Stimulated activated CD8-positive, alpha-beta memory T cell treated with anti-CD3 and anti-CD28 coated beads, Interleukin-4, amount 100 ng/mL, for 1 hour (primary cell): ENCODE measurements at places on chromosomes 13 and 19.

GRCh38 chr13:43652760-43653159, 134.0 kb downstream of the ENOX1 start:
- no peak for DNase-seq

- no peak for DNase-seq
Measured at GRCh38 chr13:48234566-48235340, 1.7 kb downstream of the ITM2B start.

DNA sequence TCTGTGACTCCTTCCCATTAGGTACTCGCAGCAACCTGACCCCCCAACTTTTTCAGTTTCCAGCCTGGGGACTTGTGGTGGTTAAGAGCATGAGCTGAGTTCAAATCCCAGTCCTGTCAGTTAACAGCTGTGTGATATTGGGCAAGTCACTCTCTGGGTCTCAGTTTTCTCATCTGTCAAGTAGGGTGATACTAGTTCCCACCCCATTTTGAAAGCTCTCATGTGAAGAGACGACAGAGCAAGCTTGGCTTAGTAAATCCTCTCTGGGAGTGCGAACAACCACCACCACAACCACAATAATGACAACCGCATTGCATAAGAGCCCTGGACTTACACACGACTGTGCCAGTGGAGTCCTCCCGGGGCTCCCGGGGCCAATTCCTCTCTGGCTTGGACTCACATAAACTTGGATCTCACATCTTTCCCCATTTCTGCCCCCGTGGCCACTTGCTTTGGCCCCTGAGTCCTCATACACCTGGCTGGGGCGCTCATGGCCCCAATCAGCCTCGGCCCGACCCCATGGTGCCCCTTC, 454 bp downstream of the BLVRB start:
- no peak for DNase-seq

DNA sequence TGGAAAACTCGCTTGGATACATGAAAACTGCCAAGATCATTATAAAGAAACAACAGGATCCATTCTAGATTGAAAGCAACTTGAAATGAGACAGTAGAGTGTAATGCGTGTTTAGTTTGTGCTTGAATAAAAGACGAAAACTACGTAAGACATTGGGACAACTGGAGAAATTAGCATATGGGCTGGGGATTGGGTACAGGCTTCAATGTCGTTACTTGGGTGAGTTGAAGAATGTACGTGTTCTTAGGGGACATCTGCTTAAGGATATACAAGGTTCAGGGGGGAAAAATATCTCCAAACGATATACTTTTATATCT, 471 bp upstream of the ERVK3-1 start:
- DNase-seq = no peak

DNA sequence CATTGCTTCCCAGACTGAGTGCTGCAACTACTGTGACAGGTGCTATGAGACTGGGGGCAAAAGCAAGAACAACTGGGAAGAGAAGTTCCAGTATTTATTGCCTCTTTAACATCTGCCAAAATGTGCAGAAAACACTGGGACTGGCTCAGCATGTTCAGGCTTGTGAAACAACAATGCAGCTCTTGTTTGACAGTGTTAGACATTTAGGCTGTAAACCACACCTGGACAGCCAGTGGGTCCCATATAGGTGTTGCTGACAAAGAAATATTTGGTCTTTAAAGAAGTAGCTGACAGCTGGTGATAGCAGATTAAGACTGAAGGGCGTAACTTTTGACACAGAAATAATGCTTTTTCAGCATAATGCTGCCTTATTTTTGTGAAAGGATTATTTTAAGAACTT, 88.1 kb downstream of the STOML3 start:
- no peak for DNase-seq

- no peak for DNase-seq
Measured at GRCh38 chr13:106262886-106263285, 272.6 kb downstream of the EFNB2 start.
